ENCODE measurements at places on chromosomes 13 and 19.

- DNase-seq, result peak; percentile 76
These were observed 14.6 kb downstream of the VSIG10L start for GRCh38 chr19:51327066-51328001.

DNA sequence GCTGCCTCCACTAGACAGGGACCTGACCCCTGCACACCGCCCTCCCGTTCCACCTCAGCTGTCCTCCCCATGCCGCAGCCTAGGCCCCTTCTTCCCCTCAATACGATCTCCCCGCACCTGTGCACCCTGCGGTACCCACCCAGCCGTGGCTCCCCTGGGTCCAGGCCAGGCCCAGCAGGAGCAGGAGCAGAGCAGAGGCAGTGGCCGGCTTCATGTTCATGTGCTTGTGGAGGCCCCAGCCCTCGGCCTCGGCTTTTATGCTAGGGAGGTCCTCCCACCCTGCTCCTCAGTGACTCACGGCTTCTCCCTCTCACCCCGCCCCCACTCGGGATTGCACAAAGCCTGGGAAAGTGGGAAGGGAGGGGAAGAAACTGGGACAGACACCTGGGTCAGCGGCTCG, 11.4 kb upstream of the KRTDAP start:
- DNase-seq, result no peak

- DNase-seq, result no peak
These were observed 2.1 kb downstream of the IFNL2 start for GRCh38 chr19:39270036-39270871.

DNA sequence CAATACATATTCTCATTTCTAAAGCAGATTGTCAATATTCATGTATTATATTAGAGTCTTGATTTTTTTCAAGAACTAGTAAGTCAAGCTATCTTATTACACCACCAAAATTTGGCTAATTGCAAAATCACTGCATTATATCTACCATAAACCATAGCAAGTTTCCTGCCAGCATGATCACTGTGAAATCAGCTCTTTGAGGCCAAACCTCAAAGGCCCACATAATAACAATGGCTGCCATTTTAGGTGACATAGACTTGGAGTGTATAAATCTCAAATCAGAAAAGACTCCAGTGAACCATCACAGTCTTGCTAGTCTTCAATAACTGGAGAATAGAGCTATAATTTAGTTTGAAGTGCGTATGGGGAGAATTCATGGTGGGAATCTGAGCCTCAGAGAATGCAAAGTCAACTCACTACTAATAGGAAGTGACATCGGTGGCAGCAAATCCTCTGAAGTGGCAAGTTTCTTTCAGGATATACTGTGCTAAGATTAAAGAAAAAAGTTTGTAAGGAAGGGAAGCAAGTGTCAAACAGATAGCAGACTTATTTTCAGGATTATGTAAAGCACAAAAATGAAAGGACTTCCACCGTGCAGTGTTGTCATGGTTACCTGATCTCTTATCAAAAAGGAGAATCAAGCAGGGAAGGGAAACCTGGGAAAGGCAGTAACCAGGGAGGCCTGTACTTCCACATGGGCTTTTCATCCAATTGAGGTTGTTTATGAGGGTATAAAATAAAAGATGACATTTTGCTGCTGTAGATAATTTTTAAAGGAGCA, 117.4 kb upstream of the FNDC3A start:
- DNase-seq, result no peak

GRCh38 chr13:97067017-97067895, 73.0 kb upstream of the OXGR1 start:
- DNase-seq, result no peak

GRCh38 chr19:10516671-10517286, 468 bp downstream of the S1PR5 start:
- DNase-seq, result peak; percentile 23

DNA sequence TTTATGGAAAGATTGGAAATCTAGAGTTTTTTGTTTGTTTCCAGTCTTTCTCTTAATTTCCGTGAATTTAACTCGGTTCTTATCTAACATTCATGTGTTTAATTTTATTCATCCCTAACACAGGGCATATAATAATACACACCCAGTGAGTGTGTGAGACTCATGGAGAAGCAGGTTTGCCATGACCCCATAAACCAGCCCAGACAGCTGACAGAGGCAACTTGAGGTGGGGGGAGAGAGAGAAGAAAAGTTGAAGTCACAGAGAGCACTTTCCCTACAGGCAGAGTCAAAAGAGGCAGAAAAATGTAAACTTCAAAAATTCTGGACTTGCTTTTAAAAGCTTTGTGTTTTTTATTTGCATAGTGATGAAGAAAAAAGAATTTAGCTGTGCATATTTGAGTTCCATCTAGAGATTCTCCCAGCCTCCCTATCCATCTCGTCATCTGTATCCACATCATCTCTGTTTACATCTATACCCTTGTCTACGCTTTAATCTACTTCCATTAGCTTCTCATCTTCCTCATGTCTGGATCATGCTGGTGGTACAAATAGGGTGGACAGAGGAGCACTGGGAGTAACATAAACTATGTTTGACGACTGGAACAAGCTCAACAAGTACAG, 60.2 kb downstream of the THSD1 start:
- DNase-seq, result no peak

- no peak for DNase-seq
These were observed 7.1 kb downstream of the MIDN start for GRCh38 chr19:1255186-1256161.

DNA sequence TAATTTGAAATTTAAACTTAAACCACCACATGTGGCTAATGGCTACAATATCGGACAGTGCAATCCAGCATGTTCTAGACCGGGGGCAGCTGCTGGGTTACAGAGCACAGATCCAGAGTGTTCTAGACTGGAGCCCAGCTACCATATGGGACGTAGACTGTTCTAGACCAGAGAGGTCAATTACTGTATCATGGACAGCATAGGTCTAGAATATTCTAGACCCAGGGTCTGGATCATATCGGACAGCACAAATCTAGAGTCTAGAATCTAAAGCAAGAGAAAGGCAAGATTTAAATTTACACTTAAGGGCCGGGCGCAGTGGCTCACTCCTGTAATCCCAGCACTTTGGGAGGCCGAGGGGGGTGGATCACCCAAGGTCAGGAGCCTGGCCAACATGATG, 37.9 kb downstream of the CELF5 start:
- DNase-seq, result no peak

DNA sequence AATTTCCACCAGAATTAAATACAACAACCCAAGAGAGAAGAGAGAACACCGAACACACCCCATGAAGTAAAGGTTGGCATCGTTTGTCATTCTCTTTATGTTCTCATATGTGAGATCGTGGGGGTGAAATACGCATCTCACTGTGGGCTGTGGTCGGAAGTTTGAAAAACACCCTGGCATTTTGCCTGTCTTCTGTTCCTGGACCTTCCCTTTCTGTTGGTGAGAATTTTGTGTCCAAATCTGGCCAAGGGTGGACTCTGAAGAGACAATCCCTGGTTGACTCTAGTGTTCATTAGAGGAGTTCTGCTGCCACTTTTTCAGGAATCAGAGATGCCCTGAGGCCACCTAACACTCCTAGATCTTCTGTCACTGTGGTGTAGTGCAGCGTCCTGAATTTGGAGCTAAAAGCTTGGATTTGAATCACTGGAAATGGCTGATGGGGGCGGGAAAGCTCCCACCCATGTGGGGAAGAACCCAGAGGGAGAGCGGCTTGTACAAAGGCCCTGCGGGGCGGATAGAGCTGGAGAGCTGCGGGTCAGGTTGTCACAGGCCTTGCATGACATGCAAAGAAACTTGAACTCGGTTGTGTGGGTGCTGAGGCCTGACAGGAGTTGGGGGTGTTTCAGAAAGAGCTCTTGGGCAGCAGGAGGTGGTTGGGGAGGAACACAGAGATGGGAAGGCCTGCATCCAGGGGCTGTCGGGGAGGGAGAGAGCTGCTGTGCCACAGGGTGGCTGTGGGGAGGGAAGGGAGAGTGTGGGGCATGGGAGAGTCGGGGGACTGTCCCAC, 11.1 kb upstream of the SPATA13 start:
- no peak for DNase-seq

- DNase-seq, result no peak
These were observed 3.4 kb upstream of the TMEM221 start for GRCh38 chr19:17451820-17452219.

DNA sequence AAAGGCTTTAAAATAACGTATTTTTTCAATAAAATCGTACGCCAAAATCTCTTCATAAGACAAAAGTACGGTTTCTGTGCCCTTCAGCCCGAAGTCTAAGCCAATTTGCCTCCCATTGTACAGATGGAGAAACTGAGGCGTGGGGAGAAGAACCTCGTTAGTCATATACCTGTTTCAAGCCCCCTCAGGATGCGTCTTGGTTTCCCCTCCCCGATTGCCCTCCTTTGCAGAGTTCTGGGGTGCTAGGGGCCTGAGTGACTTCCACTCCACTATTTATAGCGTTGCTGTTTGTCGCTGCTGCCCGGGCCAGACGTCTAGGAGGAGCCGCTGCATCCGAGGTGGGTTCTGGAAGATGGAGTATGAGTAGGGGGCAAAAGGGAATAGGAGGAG, 2.3 kb upstream of the LTBP4 start:
- no peak for DNase-seq

DNA sequence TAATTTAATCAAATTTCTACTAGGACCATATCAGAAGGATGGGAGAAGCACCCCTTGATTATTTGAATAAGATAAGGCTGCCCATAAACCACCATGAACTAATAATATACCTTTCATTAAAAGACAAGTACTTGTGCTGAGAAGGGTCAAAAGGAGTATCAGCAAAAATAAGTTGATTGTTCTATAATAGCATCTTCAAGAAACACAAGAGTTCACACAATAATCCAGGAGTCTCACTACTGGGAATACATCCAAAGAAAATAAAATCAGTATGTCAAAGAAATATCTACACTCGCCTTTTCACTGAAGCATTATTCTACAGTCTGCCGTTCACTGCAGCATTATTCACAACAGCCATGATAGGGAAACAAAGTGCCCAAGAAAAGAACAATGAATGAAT, 1310.1 kb upstream of the PCDH9 start:
- DNase-seq, result no peak

DNA sequence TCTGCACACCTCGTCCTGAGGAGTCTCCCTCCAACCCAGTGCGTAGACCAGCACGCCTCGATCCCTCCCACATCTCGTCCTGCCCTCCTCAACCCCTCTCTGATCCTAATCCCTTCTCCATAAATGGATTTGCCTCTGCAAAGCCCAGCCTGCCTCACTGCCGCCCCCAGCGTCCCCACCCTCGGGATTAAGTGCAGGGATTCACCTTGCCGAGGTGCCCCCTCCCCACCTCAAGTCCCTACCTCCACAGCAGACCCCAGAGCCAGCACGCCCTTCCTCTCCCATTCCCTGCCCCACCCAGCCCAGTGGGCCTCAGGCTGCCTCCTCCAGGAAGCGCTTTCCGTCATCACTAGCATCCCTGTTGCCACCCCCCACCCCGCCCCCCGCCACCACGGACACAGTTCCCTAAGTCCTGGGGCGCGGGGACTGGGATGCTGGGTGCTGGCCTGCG, 4.0 kb downstream of the KLF16 start:
- DNase-seq, result no peak

- DNase-seq, result no peak
These were observed 300.0 kb downstream of the SPRY2 start for GRCh38 chr13:80040981-80041317.

- no peak for DNase-seq
These were observed 25.5 kb downstream of the FGF21 start for GRCh38 chr19:48780631-48781391.

- DNase-seq, result no peak
These were observed 418.1 kb downstream of the TSHZ3 start for GRCh38 chr19:30930941-30931706.

DNA sequence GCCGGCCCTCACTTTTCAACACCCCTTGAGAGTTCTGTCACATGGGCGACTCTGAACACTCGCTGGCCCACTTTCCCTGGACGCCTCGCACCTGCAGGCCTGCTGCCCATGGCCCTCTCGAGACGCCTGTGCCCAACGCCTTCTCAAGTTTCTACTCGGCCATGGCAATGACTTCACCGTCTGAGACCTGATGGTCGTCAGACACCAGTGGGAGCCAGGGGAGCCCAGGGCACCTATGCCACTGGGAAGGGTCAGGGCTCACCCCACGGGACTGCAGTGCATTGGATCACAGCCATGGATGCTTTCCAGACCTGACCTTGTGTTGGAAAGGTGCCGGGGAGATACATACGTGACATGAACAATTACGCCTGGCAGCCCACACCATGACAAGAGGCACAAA, 60.1 kb downstream of the KLF2 start:
- no peak for DNase-seq

- DNase-seq, result no peak
These were observed 14.4 kb upstream of the FBN3 start for GRCh38 chr19:8163759-8164158.

DNA sequence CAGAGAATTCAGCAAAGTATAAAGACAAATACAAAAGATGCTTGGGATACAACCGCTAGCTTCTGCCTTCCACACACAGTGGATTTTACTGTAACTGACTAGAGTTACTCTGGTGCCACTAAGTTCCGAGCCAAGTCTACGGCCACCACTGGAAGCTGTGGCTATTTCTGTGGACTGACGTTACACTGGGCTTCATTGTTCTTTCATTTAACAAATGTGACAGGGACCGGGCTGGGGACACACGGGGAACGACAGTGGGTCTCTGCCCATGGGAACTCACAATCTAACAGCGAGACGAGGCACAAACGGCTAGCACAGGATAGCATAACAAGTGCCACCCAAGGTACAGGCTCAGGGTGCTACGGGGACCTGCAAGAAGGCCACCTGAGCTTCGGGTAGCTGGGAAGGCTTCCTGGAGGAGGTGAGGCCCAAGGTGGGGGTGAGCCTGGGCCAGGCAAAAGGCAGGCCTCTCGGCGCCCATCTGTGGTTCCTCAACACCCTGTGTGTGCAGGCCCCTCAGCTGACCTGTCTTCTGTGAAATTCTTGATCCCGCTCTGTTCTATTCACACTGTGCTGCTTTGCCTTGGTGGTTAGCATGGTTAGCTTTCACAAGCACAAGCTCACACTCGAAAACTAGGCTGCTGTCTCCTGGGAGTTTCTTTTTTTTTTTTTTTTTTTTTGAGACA, 10.3 kb upstream of the IL4I1 start:
- DNase-seq, result no peak

GRCh38 chr13:55705971-55706370, 1434.7 kb upstream of the PRR20A start:
- no peak for DNase-seq

GRCh38 chr13:24271601-24272451, 37.6 kb upstream of the C1QTNF9 start:
- DNase-seq, result peak; percentile 78

DNA sequence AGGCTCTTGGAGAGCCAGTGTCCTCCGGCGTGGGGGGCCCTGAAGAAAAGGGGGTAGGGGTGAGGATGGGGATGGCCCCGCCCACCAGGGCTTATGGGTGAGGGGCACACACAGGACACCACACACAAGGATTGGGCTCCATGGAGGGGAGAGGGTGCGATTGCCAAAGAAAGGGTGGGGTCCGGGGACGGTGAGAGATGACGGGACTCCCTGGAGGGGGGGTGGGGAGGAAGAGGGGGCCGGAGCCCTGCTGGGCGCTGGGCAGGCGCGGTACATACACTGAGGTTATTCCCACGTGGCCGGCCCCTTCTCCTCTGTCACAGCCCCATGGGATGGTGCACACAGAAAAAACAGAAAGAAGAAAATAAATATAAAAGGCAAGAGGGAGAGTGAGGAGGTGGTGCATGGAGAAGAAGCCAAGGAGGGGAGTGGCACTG, 60.1 kb downstream of the IER2 start:
- DNase-seq, result no peak

GRCh38 chr13:49410006-49410405, 33.9 kb downstream of the CAB39L start:
- DNase-seq, result no peak
